ENCODE measurements at places on chromosomes 6 and 20.

- peak; percentile 16 for DNase-seq
These were observed at the start of gene TCF21 for GRCh38 chr6:133888929-133889556. Gene TCF21 (plus strand): TSS chr6:133889113. CDS start chr6:133889398, 285 bp downstream.

DNA sequence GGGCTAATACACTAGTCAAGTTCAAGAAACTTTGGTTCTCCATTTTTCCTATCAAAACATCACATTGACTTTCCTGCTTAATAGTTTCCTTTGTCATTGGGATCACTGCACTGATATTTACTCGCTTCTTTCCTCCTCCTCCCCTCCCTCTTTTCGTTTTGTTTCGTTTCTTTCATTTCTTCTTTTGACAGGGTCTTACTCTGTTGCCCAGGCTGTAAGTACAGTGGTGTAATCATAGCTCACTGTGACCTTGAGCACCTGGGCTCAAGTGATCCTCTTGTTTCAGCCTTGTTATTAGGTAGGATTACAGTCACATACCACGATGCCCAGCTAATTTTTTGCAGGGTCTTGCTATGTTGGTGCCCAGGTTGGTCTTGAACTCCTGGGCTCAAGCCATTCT lies 12.3 kb downstream of the PAQR8 start:
- DNase-seq = no peak

DNA sequence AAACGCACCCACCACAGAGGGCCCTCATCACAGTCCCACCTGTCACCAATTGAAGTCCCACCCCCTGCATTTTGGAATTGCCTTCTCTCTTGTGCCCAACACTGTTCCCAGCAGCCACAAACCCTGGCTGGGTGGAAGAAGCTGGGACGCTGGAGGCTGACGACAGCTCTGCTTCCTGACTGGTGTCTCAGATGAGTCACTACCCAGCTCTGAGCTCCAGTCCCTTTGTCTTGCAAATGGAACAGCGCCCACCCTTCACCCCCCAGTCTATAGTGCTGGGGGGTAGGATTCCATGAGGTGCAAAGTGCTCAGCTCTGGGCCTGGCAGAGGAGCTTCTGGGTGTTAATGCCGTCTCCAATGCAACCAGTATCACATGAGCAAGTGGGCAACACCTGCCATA lies 85.3 kb downstream of the DLGAP4 start:
- DNase-seq = no peak

DNA sequence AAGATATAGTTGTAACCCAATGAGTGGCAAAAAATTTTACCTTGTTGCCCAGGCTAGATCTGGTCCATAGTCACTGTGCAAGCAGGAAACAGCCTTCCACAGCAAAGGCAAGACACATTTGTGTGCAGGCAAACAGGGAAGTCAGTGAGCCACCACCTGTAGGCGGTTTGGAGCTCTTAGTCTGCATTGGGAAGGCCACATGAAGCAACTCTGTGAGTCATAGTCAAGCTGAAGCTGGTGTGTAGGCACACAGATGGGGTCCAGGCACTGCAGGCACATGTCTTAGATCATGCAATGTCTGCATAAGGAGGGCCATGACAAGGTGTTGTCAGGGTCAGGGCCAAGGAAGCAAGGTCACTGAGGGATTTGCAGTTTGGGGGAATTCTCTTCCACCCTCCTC lies 543.2 kb upstream of the EPHA7 start:
- peak; percentile 9 for DNase-seq

DNA sequence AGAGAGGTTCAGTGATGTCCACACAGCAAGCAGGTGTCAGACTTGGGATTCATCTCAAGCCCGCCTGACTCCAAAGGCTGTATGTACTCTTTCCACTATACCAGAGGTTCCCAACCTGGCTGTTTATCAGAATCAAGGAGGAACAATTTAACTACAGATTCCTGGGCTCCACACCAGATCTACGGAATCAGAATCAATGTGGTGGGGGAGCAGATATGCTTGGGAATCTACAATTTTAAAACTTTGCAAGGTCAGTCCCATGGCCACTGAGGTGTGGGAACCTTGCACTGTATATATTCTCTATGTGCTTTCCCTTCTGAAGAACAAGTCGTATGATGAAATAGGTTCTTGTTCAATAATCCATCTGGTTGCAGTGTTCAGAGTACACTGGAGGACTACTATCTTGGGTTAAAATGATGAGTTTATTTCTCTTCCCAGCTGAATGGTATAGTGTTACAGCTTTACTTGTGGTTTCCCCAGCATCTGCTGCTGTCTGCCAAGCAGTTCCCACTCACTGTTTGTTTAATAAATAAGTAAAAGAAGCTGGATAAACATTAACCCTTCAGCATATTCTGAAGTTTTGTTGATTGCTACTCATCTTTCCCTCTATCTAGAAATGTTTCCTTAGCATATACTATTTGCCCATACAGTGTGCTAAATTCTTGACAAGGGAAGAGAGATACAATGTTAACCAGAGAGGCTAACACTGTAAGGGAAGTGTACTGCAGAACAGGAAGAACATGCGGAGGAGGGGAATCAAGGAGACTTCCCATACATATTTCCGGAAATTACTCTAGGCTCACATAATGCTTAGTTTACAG lies 9.9 kb downstream of the TTI1 start:
- DNase-seq = peak; percentile 93

- DNase-seq = peak; percentile 73
These were observed 23.7 kb downstream of the PEX7 start for GRCh38 chr6:136846046-136846445.

- DNase-seq = no peak
These were observed 115.9 kb downstream of the OTOR start for GRCh38 chr20:16864069-16864468.

Data from renal cortical epithelial cell (primary cell).